ENCODE measurements at places on chromosomes 12 and 14.

GRCh38 chr12:31326736-31327659 lies 1.0 kb upstream of the SINHCAF start:
- no peak for DNase-seq

DNA sequence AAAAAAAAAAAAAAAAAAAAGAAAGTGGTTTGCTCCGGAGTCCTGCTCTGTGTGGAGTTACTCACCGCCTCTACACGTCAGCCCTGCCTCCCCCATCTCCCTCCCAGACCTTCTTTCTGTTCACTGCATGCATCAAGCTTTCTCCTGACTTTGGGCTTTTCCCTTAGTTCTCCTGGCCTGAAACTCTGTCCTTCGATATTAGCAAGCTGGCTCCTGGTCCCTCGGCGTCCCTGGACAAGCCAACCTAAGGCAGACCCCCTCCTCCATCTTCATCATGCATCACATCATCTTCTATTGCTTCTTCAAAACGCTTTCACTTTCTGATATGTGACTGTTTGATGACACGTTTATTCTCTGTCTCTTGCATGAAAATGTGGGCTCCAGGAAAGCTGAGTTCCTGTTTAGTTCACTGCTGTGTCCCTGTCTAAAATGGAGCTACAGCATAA lies 40.6 kb downstream of the SLC15A4 start:
- DNase-seq: no peak

DNA sequence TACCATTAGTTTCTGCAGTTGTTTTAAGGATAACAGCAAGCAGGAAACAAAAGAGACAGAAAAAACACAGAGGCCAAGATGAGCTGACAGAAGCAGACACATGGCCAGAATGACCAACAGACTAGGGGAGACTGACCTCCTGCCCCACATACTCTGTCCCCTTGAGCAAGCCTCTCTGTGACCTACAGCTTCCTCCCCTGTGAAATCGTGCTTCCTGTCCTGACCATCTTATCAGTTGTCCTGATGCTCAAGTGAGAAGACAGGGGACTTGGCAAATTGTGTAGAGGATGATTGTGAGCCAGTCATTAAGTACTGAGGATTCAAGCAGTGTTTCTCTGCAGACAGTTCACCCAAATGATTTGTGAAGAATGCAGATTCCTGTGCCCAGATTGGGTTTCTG lies 229.0 kb downstream of the SLC41A2 start:
- DNase-seq: no peak

DNA sequence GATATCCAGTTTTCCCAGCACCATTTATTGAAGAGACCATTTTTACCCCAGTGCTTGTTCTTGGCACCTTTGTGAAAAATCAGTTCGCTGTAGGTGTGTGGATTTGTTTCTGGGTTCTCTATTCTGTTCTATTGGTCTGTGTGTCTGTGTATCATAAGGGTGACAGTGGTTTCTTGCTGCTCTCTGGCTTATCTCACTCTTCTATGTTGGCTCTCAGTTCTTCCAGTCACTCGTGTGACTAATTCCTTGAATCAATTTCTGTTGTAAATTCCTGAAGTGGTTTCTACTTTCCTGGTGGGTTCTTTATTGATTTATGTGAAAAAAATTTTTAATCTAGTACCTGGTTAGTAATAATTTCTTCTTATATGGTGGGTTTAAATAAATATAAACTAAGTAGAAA lies 58.3 kb downstream of the OTOGL start:
- no peak for DNase-seq
